Lung microvascular endothelial cell (primary cell): ENCODE measurements at places on chromosomes 16 and 17. TPM values are rescaled to one million over a fixed set of nuclear protein-coding genes. Genes with fewer than 3 reads are reported as not detected.

Gene ASPHD1
- 0.20 and 0.22 TPM in 2 replicates for total RNA-seq

Gene MBTPS1
- 74.3 and 106 TPM in 2 replicates for total RNA-seq

Gene NXPH3
- total RNA-seq: 1.1 and 3.0 TPM in 2 replicates

Gene SOST
- not detected in 2 replicates for total RNA-seq

Gene CNGB1
- not detected in 2 replicates for total RNA-seq
